ENCODE measurements at places on chromosomes 16 and 17.

DNA sequence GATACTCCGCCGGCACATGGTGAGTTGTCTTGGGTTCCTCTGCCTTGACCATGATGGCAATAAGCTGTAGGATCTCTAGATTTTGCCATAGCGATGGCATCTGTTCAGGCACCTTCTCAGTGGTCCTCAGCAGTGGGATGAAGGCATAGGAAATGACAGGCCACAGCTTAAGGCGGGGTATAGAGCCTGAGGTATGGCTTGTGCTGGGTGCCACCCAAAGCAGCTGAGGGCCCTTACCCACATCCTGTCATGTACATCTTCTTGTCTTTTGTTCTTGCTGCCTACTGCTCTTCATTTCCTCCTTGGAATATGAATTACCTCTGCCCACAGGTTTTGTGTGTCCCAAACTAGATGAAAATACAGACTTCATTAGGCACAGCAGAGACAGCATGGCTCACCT is 29.5 kb downstream of the KAT7 start:
- no peak for DNase-seq

DNA sequence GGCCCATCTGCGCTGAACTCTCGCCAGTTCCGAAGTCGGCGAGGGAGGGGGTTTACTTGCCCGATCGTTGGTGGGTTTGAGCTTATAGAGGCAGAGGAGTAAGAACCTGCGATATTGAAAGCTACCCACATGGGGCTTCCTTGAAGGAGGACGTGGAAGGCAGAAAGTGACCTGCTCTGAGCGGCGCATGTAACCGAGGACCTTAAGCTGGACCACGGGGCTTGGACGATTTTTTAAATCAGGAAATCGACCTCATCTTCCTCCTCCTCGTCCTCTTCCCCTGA is 2.0 kb downstream of the PRAC2 start:
- no peak for DNase-seq

- DNase-seq: peak; percentile 46
Observed at GRCh38 chr17:69607162-69607834, 192.8 kb downstream of the MAP2K6 start.

- no peak for DNase-seq
Observed at GRCh38 chr17:53722407-53722806, 100.3 kb upstream of the KIF2B start.

DNA sequence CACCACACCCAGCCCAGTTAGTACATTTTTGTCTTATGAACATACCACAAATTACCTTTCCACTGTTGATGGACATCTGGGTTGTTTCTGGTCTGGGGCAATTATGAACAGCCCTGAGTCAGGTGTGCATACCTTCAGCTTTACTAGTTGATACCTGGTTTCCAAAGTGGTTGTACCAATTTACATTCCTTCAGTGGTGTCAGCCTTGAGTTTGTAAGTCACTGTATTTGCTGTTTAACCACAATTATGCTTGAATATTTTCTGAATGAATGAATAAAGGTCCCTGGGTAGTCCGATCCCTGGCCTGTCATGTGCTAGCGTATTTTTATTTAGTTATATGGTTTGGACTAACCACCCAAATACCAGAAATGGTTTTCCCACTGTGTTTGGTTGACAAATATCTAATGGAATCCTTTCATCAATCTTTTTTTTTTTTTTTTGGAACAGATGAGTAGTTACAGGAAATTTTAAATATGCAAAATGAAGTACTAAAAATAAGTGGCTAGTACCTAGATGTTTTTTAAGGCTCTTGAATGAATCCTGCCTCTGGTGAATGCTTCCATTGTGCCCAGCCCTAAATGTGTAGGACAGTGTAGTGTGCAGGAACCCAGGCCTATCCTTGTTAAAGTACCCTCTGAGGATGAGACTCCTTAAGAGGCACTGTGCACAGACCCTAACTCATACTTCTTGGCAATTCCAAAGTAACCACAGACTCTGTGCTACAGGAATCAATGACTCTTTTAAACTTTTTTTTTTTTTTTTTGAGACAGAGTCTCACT is 3.7 kb downstream of the DUSP14 start:
- no peak for DNase-seq
